Neuronal stem cell (in vitro differentiated cells): ENCODE measurements at places on chromosomes 5 and 9.

- DNase-seq: no peak
Measured at GRCh38 chr5:135393229-135393628, 5.8 kb downstream of the MACROH2A1 start.

- no peak for DNase-seq
Measured at GRCh38 chr9:19445452-19445851, 36.6 kb downstream of the ACER2 start.

DNA sequence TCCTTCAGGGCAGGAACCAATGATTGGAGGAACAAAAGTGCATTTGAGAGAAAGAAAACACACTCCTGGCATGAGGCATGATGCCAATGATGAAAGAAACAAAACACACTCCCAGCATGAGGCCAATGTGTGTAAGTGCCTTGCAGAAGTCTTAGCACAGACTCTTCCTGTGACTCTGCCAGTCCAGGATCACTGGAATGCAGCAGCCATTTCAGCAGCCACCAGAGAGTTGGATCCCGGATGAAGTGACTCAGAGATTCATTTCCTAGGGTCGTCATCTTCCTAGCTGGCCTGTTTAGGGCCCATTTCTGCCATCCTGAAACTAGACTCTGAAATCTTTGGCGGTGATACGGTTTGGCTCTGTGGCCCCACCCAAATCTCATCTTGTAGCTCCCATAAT, 212.5 kb downstream of the CFAP90 start:
- DNase-seq: no peak

GRCh38 chr5:127666043-127666716, 17.3 kb downstream of the CTXN3 start:
- DNase-seq: no peak

GRCh38 chr5:126515337-126515736, 79.7 kb downstream of the ALDH7A1 start:
- no peak for DNase-seq

- peak; percentile 82 for DNase-seq
Measured at GRCh38 chr9:110027671-110028081, 180.3 kb downstream of the C9orf152 start.

DNA sequence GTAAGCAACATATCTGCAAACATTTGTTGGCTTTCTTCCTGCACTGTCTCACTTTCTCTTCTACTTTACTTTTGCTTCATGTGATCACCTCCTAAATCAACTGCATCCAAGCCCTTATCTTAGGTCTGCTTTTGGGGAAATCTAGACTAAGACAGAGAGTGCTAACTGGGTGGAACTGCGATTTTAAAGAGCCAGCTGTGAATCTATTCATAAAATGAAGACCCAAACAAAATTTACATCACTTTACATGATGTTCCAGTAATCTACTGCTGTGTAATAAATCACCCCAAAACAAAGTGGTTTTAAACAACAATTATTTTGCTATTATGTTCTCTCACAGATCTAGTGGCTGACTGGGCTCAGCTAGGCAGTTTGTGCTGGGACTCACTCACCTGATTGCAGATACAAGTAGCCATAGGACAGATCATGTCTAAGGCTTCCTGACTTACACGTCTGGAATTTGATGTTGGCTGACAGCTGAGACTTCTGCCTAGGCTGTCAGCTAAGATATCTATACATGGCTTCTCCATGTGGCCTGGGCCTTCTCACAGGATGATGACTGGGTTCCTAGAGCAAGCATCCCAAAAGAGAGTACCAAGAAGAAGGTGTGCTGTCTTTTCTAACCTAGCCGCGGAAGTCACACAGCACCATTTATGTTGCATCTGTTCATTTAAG, 145.1 kb upstream of the TBCA start:
- no peak for DNase-seq

DNA sequence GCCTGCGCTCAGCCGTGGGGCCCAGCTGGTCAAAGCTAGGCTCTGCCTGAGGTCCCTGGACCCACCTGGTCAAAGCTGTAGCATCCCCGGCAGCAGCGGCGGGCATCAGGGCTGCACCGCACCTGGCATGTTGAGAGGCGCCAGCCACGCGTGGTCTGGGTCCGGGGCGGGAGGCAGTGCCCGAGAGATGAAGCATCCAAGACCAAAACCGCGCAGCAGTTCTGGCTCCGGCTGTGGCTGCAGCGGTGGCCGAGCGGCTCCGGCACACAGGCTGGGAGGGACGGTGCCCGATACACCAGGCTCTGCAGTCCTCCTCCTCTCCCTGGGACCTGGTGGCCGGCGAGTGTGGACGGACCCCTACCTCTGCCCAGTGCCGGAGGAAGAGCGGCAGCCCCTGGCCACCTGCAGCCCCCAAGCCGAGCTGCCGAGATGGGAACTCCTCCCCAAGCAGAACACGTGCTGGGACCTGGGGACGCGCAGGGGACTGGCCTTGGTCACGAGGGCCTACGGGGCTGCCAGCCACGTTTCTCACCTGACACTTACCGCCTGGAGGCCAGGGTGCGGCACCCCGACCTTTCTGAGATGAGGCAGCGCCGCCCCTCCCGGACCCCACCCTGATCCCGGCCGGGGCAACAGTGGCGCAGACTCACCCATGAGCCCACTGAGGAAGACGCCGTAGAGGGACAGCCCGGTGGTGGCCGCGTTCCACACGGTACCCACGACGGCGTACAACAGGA, 33.0 kb downstream of the SLC9A3 start:
- DNase-seq: no peak

GRCh38 chr5:62596096-62596495, 17.5 kb downstream of the LRRC70 start:
- DNase-seq: no peak

DNA sequence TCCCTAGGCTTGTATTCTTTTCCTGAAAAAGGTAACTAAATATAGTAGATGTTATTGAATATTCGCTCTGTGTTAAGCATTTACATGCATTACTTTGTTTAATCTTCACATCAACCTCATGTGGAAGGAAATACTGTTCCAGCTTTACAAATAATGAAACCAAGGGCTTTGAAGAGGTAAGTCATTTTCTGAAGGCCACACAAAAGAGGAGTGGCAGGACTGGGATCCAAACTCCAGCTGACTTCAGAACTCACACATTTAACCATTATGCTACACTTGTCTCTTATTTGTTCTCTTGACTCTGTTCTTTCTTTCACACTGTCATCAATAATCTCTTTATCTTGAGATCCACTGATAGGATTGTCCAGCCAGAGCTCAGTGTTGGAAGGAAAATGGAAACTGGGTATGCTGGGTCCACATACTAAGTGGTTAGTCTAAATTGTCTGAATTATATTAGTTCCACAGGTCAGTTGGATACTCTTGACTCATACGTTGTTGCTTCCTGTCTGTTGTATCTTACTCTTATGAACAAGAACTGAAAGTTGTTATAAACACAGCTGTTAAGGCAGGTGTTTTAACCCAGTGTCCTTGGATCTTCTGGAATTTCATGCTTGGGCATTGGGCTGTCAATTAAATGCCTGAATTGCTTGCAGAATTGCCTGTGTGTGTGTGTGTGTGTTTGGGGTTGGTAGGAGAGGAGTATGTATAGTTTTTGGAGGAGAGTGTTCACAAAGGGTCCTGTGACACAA, 65.6 kb downstream of the TLE4 start:
- DNase-seq: no peak

GRCh38 chr9:137168904-137169856, 671 bp downstream of the LRRC26 start:
- DNase-seq: peak; percentile 68

DNA sequence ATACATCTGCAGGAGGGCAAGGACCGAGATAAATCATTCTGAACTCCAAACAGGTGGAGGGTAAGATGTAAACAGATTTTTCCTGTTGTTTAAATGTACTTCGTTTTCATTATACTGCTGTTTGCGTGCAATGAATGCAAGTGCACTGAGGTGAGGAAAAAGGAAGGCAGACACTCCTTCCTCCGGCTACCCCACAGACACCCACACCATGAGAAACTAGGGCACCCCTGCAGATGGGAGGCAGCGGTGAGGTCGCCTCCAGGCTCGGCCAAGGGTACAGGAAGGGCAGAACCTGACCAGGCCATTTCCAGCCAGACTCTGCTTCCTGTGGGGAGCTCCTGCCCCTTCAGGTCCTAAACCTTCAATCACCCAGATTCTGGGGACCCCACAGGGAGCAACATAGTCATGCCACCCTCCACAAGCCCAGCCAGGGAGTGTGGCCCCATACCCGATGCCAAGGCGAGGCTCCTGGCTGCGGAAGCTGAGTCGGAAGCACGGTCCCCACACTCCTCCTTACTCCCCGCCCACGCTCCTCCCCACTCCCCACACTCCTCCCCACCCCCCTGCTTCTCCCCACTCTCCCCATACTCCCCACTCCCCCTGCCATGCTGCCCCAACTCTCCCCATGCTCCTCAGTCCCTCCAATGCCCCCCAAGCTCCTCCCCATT, 37.1 kb downstream of the VAV2 start:
- no peak for DNase-seq

DNA sequence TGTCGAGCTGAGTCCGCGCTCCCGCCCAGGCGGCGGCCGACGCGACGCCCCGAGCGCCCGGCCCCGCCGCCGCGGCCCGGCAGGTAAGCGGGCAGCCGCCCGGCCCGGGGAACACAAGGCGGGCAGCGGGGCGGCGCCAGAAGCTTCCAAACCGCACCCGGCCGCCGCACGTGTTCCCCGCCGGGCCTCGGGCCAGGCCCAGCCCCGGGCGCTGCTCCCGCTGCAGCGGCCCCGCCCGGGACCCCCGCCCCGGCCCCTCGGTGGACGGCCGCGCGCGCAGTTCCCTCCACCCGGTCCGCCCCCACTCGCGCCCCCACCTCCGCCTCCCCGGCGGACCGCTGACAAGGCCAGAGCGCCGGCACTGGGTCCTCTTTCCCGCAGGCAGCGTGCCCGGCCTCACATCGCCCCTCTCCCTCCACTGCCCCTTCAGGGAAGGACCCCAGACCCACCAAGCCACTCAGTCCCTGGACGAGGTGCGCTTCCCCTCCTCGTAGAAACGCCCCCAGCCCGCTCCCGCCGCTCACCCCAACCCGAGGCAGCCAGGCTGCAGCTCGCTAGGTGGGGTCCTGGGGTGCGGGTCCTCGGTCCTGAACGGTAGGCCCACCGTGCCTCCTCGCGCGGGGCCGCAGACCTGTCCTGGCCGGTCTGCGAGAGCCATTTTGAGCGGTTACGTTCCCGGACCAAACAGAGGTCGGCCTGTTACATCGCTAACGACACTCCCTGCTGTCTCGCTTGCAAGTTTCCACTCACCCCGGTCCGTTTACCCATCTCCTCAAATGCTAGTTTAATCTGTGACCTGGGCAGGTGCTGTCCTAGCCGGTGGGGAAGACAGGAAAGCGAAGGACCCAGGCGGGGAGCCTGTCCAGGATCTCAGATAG, 475 bp downstream of the WDR5 start:
- peak; percentile 24 for DNase-seq

- no peak for DNase-seq
Measured at GRCh38 chr9:14719231-14719923, 3.2 kb downstream of the CER1 start.

- DNase-seq: no peak
Measured at GRCh38 chr9:125507226-125507625, 199.8 kb downstream of the MAPKAP1 start.

- no peak for DNase-seq
Measured at GRCh38 chr9:109781541-109782197, 1.7 kb downstream of the PALM2AKAP2 start.

GRCh38 chr9:130487500-130487899, 42.7 kb downstream of the ASS1 start:
- DNase-seq: no peak

DNA sequence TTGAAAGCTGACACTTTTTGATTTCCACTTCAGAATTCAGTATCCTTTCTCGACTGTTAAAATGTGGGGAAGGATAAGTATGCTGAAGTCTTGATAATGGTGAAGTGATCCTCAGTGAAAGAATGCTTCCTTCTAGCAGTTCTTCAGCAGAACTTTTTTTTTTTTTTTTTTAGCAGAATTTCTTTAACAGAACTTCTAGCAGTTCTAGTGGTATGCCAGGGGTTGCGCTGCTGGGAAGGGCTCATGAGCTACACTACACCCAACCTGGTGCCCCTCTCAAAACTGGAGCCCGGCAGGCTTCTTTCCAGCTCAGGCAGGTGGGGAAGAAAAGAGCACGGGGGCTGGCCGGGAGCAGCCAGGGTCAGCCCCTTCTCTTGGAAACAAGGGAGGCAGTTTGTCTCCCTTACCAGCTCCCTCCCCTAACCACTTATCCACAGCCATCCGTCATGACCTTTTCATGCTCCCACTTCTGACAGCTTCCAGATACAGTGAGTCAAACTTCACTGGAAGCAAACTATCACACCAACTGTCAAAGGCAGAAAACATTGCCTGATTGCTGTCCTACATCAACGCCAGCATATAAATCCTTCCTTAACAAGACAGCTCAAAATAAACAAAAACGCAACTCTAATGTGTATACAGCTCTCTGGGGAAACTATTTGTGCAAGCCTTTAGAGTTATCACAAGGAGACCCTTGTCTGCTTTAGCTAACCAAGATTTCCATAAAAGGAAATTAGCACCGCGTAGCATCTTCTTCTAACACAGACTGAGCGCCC, 211.5 kb downstream of the GAPVD1 start:
- DNase-seq: no peak

- no peak for DNase-seq
Measured at GRCh38 chr5:73783828-73784227, 157.8 kb downstream of the ARHGEF28 start.

- no peak for DNase-seq
Measured at GRCh38 chr9:105854026-105854782, 159.9 kb downstream of the TMEM38B start.

- DNase-seq: no peak
Measured at GRCh38 chr5:68067976-68068603, 147.5 kb upstream of the PIK3R1 start.

- DNase-seq: no peak
Measured at GRCh38 chr9:115391168-115391825, 273.3 kb upstream of the TNC start.

DNA sequence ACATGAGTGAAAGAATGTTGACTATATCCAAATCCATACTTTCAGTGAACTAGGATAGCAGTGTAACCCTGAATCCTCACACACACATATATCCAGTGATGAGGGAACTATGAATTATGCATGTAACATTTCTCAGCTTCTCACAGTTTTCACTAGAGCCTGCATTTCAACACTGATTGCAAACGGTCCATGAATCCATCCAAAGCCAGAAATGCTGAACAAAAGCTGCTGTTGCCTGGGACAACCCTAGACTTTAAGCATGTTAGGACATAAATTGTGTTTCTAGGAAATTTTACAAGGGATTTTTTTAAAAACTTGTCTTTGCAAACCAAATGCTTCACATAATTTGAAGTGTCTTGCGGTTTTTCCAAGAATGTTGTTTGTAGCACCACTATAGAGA, 2010.0 kb upstream of the WWC1 start:
- DNase-seq: no peak

GRCh38 chr9:5617749-5618148, 11.2 kb upstream of the RIC1 start:
- no peak for DNase-seq

- no peak for DNase-seq
Measured at GRCh38 chr5:89849830-89850512, 559.6 kb downstream of the CETN3 start.

- no peak for DNase-seq
Measured at GRCh38 chr9:5110867-5111681, 74.4 kb downstream of the INSL6 start.

DNA sequence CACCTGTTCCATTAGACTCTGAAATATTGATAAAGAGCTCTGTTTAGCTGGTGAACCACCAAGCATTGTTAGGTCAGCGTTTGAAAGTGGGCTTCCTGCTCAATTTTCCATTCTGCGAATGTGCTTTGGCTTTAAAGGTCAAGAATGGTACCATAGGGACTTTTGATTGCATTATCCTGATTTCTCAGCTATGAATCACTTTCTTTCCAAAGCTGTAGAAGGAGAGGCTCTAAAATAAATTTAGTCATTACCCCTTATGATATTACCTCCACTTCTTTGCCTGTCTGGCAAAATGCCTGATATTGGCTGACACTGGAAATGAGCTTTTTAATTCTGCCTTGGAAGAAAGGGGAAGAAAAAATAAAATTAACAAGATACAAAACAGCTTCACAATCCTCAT, 237.2 kb upstream of the CTNND2 start:
- no peak for DNase-seq
